SK-MEL-5 (cell line): ENCODE measurements at places on chromosomes 5 and 9. TPM values are rescaled to one million over a fixed set of nuclear protein-coding genes. Genes with fewer than 3 reads are reported as not detected.
A peak's percentile ranks its signal among the peaks of the same experiment; 100 is the strongest.

DNA sequence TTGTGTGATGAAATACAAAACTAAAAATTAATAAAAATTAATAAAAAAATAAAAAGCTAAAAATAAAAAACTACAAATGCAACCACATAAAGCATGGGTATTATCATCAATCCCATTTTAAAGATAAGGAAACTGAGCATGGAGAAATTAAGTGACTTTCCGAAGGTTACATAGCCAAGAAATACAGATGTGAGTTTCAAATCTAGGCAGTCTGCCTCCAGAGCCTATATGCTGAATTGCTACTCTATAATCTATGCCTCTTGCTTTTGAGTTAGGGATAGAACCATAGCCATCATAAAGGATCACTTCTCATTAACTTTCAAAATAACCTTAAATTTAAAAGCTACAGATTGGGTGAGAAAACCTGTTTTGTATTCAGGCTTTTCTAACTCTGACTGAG, 18.8 kb upstream of the ERAP2 start:
- no peak for DNase-seq

DNA sequence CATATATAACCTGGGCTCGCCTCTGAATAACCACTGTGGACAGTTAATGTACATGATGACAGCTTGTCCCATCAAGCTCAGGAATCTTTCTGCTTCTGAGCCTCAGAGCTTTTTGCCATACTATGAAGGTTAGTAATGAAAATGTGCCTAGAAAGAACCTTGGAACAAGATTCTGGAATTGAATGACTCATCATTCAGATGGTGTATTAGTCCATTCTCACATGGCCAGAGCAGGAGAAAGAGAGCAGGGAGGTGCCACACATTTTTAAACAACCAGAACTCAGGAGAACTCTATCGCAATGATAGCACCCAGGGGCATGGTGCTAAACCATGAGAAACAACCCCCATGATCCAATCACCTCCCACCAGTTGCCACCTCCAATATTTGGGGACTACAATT, 542.1 kb downstream of the PRR16 start:
- no peak for DNase-seq

DNA sequence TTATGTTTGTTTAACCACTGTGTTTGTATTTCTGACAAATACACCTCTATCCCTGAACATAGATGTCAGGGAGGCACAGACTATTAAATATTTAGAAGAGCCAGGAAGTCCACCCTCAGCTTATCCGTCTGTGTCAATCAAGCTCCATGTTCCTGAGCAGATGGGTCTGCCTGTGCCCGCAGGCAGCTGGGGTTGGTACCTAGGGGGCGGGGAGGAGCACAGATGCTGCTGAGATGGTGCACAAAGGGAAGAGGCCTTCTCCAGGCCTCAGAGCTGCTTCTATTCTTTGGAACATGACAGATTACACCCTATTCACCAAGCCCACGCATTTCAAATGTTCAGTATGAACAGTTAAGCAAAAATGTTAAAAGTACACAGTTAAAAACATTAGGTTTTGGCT, 142.1 kb downstream of the EPB41L4A start:
- DNase-seq = no peak

- no peak for DNase-seq
Measured at GRCh38 chr5:56078278-56079156, 83.8 kb upstream of the IL6ST start.

GRCh38 chr5:39201160-39201780, 18.1 kb downstream of the FYB1 start:
- DNase-seq = peak; percentile 76

- DNase-seq = no peak
Measured at GRCh38 chr9:717722-718121, 123.8 kb upstream of the DMRT1 start.

GRCh38 chr5:143968071-143968878, 156.3 kb downstream of the HMHB1 start:
- peak; percentile 38 for DNase-seq

GRCh38 chr5:94361161-94361560, 257.2 kb downstream of the KIAA0825 start:
- no peak for DNase-seq

DNA sequence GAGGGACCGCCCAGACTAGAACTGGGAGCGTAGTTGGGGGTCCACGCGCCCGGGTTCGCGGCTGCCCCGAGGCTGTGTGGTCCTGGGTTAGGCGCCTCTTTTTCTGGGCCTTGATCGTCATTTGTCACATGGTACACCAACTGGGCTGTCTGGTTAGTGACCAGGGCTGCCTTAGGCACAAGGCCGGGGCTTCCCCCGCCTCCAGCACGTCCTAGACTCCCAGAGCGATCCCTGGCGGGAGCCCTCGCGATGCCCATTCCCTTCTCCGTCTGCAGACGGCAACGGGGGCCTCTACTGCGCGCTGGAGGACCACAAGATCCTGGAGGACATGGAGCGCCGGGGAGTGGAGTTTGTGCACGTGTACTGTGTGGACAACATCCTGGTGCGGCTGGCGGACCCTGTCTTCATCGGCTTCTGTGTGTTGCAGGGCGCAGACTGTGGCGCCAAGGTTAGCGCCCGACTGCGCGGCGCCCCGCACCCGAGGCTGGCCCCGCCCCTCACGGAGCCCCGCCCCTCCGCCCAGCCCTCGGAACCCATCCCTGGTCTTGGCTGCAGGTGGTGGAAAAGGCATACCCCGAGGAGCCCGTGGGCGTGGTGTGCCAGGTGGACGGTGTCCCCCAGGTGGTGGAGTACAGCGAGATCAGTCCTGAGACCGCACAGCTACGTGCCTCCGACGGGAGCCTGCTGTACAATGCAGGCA, 1.5 kb downstream of the UAP1L1 start:
- DNase-seq = no peak

GRCh38 chr5:138610415-138610917, 35.3 kb upstream of the HSPA9 start:
- peak; percentile 60 for DNase-seq

DNA sequence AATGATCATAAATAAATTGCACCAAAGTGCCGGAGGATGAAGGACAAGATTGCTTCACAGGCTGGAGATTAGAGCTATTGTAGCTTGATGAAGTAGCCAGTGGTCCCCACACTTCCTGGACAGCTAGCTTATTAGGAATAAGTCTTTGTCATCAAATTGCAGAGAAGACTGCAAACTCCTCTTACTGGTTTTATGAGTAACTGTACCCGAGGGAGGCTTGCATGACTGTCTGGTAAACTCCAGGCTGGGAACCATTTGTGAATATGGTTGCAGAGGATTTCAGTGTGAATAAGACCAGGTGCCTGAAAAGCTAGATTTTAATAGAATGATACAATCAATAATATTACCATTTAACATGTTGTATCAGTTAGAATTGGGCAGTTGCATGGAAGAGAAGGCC, 36.5 kb upstream of the SEMA5A start:
- DNase-seq = no peak

PGM5 gene
- total RNA-seq = 4.9 and 5.7 TPM in 2 replicates

PRDM9 gene
- not detected in 2 replicates for total RNA-seq

HSDL2 gene
- total RNA-seq = 34.1 and 35.3 TPM in 2 replicates

SHC3 gene
- 0.03 TPM in 1 of 2 replicates, not detected in the other for total RNA-seq

MLANA gene
- total RNA-seq = 3,042 and 3,120 TPM in 2 replicates

GMCL2 gene
- total RNA-seq = not detected in 2 replicates

STKLD1 gene
- total RNA-seq = 1.4 and 1.7 TPM in 2 replicates

NUP155 gene
- total RNA-seq = 96.5 and 97.8 TPM in 2 replicates

ASTN2 gene
- 10.8 and 11.9 TPM in 2 replicates for total RNA-seq

SPACA9 gene
- 3.4 and 4.7 TPM in 2 replicates for total RNA-seq

GARNL3 gene
- 5.3 and 6.4 TPM in 2 replicates for total RNA-seq
